ENCODE measurements at places on chromosomes 6 and 20.

DNA sequence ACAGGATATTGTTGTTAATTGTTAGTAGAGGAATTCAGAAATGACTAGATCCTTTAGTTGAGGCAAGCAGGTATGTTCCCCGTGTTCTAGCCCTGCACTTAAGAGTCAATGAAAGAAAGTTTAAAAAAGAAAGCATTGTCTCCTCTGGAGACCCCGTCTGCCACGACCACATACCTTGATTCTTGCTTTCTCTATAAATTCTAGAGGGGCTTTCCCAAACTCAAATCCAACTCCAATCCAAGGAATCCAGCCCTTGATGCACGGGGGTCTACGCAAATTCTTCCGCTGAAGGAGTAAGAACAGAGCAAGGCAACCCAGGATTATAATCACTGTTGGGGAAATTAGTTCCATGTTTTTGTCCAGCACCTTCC lies 401 bp downstream of the CYP39A1 start:
- H3K27ac ChIP-seq = peak overlapping the region; percentile 36
- peaks cover 10% of the 10 kb centered on the region for H3K4me1 ChIP-seq
- peaks cover 8% of the 10 kb centered on the region for H3K27me3 ChIP-seq

GRCh38 chr6:170383466-170384035 lies 77.0 kb downstream of the FAM120B start:
- H3K27ac ChIP-seq = no peak overlapping the region
- DNase-seq = no peak
- peaks cover 2% of the 10 kb centered on the region for H3K36me3 ChIP-seq
- H3K4me3 ChIP-seq = no peak overlapping the region
- H3K27me3 ChIP-seq = no peaks in the 10 kb centered on the region
- H3K4me1 ChIP-seq = peaks cover 3% of the 10 kb centered on the region

GRCh38 chr6:128494440-128494839 lies 26.0 kb downstream of the PTPRK start:
- peaks cover 3% of the 10 kb centered on the region for H3K36me3 ChIP-seq
- H3K27ac ChIP-seq = no peak overlapping the region
- no peak overlapping the region for H3K4me3 ChIP-seq
- H3K4me1 ChIP-seq = peaks cover 8% of the 10 kb centered on the region
- DNase-seq = no peak
- no peaks in the 10 kb centered on the region for H3K27me3 ChIP-seq

DNA sequence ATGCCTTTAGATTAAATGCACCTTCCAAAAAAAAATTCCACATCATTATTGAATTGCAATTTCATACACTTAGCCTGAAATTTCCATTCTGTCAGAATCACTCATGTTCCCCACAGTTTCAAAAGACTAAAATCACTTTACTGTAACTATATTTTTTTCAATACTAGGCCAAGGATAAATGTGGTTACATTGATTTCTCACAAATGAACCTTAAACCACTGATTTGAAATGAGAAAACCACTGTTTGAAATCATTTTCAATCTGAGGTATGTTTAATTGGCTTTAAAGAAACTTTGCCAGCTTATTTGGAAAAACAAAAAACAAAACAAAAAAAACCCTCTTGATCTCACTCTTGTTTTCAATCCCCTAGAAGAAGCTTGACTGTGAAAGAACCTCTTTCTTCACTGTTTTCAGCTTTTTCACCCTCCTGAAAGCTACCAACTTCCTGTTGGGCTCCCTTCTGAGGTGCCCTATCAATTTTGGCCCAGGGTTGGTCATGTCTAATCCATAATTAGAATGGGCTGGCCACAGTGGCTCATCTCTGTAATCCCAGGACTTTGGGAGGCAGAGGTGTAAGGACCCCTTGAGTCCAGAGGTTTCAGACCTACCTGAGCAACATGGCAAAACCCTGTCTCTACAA lies 242.5 kb downstream of the ADGRG6 start:
- no peaks in the 10 kb centered on the region for H3K36me3 ChIP-seq
- no peak overlapping the region for H3K4me3 ChIP-seq
- no peak for DNase-seq
- H3K27me3 ChIP-seq = no peaks in the 10 kb centered on the region
- no peaks in the 10 kb centered on the region for H3K4me1 ChIP-seq

GRCh38 chr6:85726206-85726605 lies 83.5 kb upstream of the SYNCRIP start:
- DNase-seq = no peak
- H3K4me3 ChIP-seq = no peak overlapping the region
- no peaks in the 10 kb centered on the region for H3K4me1 ChIP-seq
- H3K27ac ChIP-seq = no peak overlapping the region

GRCh38 chr6:143844006-143844405 lies 868 bp downstream of the LTV1 start:
- no peaks in the 10 kb centered on the region for H3K27me3 ChIP-seq
- peaks cover 4% of the 10 kb centered on the region for H3K4me1 ChIP-seq
- H3K36me3 ChIP-seq = peaks cover 36% of the 10 kb centered on the region
- peak overlapping the region; percentile 94 for H3K27ac ChIP-seq

DNA sequence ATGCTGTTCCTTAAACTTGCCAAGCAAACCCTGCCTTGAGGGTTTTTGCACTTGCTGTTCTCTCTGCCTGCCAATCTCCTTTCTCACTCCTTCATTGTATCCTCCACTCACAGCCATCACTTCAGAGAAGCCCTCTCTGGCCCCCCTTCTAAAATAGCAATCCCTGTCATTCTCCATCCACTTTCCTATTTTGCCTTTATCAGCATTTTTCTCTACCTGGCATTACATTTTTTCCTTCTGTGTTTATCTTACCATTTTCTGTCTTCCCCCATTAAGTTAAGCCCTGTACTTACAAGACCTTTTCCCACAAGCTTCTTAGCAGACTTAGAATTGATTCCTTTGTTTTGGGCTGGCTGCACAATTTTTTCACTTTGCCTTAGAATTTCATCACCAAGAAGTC lies 26.6 kb upstream of the TNFRSF21 start:
- no peaks in the 10 kb centered on the region for H3K27me3 ChIP-seq
- no peaks in the 10 kb centered on the region for H3K36me3 ChIP-seq
- peaks cover 7% of the 10 kb centered on the region for H3K4me1 ChIP-seq

DNA sequence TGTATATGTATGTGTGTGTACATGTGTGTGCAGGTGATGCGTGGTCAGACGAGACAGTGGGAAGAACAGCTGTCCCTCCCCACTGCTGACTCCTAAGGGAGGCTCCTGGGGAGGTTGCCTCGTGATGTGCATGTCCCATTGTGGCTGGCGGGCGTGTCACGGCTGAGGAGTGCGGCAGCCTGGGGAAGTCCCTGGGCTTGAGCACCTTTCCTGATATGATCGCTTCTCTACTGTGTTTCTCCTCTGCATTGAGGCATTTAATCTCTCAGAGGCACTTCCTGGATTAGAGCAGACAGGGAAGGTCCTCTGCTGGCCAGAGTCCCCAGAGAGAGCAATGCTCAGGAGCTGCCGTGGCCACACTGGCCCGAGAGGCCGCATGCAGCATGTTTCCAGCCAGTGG lies 11.4 kb downstream of the NPBWR2 start:
- H3K27me3 ChIP-seq = peaks cover 6% of the 10 kb centered on the region
- H3K36me3 ChIP-seq = no peaks in the 10 kb centered on the region
- H3K27ac ChIP-seq = no peak overlapping the region

- no peak overlapping the region for H3K27ac ChIP-seq
- peaks cover 4% of the 10 kb centered on the region for H3K4me1 ChIP-seq
- no peak overlapping the region for H3K4me3 ChIP-seq
These were observed 23.5 kb downstream of the MOCS1 start for GRCh38 chr6:39910744-39911143.

- no peak for DNase-seq
- H3K27ac ChIP-seq = no peak overlapping the region
These were observed 26.8 kb upstream of the UBE2J1 start for GRCh38 chr6:89379281-89379680.

GRCh38 chr6:116060572-116061283 lies at the start of gene FRK:
FRK (minus strand) TSS chr6:116060891; CDS start chr6:116060311, 580 bp downstream.
- no peaks in the 10 kb centered on the region for H3K27me3 ChIP-seq
- no peak within 1 kb of the TSS for H3K4me3 ChIP-seq
- no peak within 1 kb of the TSS for H3K27ac ChIP-seq
- H3K36me3 ChIP-seq = no peaks in the 10 kb centered on the region
- no peaks in the 10 kb centered on the region for H3K4me1 ChIP-seq

DNA sequence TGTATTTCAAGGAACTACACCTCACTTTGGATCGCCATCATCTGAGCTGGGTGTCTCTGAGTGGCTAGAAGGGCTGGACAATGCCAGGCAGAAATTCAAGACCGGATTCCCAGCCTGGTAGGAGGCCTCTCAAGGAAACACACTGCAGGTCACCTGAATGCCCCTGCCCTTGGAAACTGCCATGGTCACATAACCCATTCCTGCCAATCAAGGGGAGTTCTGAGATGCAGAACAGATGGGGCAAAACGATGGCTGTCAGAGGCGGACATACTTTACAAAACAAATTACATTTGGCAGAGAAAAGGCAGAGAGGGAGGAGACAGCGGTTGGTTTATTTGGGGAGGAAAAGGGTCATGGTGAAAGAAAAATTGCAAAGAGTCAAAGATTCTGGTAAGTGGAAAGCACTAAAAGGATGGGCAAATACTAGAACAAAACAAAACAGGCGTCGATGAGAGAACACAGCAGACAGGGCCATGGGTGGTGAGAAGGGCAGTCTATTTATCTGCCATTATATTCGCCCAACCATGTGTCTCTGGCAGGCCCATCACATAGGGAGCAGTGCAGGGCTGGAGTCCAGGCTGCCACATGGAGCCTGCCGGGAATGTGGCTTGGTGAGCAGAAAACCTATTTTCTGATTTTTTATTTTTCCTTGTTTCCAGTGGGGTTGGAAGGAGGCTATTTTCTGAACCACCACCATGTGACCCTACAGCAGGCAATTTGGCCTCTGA lies 13.5 kb downstream of the BEND3 start:
- H3K27me3 ChIP-seq = no peaks in the 10 kb centered on the region
- no peak overlapping the region for H3K4me3 ChIP-seq
- H3K27ac ChIP-seq = peak overlapping the region; percentile 68
- H3K36me3 ChIP-seq = no peaks in the 10 kb centered on the region

GRCh38 chr20:5781798-5782750 lies 31.9 kb downstream of the SHLD1 start:
- H3K4me1 ChIP-seq = no peaks in the 10 kb centered on the region
- H3K36me3 ChIP-seq = no peaks in the 10 kb centered on the region
- H3K27ac ChIP-seq = no peak overlapping the region
- no peak overlapping the region for H3K4me3 ChIP-seq

GRCh38 chr6:168713839-168714238 lies 272.9 kb downstream of the SMOC2 start:
- no peak overlapping the region for H3K4me3 ChIP-seq
- peak; percentile 22 for DNase-seq
- no peaks in the 10 kb centered on the region for H3K27me3 ChIP-seq
- H3K4me1 ChIP-seq = no peaks in the 10 kb centered on the region
- H3K27ac ChIP-seq = no peak overlapping the region

GRCh38 chr6:167485186-167485978 lies 160.5 kb downstream of the TTLL2 start:
- H3K4me1 ChIP-seq = no peaks in the 10 kb centered on the region
- peak; percentile 78 for DNase-seq
- no peaks in the 10 kb centered on the region for H3K36me3 ChIP-seq

GRCh38 chr20:40049854-40050253 lies 639.2 kb downstream of the MAFB start:
- no peak overlapping the region for H3K4me3 ChIP-seq
- no peaks in the 10 kb centered on the region for H3K27me3 ChIP-seq
- no peak overlapping the region for H3K27ac ChIP-seq
- no peak for DNase-seq

DNA sequence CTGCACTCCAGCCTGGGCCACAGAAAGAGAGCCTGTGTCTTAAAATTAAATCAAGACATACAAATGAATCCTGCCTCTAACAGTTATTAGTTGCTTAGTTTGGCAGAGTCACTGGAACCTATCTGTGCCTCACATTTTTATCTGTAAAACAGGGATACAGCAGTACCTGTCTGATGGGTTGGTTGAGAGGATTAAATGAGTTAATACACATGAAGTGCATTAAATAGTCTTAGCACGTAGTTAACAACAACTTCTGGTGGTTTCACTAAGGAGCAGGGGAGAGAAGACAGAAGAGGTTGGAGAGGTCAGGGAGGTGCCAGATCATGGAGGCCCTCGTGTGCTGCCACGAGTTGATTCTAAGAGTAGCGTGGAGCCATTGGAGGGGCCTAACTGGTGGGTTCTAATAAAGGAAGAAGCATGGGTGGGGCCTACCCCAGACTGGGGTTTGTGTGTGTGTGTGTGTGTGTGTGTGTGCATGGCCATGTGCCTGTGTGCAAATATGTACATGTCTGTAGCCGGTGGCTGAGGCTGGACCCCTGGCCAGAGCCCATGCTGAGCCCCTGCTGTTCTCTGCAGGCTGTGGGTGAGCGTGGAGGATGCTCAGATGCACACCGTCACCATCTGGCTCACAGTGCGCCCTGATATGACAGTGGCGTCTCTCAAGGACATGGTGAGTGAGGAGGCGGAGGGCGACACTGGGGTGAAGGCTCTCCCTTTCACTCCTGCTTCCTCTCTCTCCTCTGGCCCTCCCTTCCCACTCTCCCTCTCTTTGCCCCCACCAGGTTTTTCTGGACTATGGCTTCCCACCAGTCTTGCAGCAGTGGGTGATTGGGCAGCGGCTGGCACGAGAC lies 9.1 kb downstream of the RBCK1 start:
- H3K4me1 ChIP-seq = no peaks in the 10 kb centered on the region
- peaks cover 8% of the 10 kb centered on the region for H3K36me3 ChIP-seq
- no peak for DNase-seq
- no peaks in the 10 kb centered on the region for H3K27me3 ChIP-seq
- no peak overlapping the region for H3K27ac ChIP-seq
- no peak overlapping the region for H3K4me3 ChIP-seq

DNA sequence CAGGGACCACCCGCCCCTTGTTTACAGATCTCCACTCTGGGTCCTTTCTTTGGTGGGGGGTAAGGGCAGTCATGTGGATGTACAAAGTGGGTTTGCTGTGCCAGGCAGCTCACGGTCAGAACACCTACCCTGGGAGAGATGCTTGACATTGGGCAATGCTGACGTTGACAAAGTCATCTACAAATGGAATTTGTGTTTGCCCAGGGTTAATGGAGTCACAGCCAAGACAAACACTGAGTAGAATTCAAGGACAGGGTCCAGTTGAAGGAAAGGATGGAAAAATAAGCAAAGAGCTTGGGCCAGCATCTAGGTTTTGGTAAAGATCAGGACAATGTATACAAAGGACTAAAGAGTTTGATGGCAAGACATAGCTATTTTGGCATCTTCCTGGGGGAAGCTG lies 54.7 kb downstream of the MOCS1 start:
- H3K4me3 ChIP-seq = no peak overlapping the region
- no peak for DNase-seq
- H3K36me3 ChIP-seq = no peaks in the 10 kb centered on the region
- H3K27ac ChIP-seq = no peak overlapping the region
- H3K4me1 ChIP-seq = no peaks in the 10 kb centered on the region

DNA sequence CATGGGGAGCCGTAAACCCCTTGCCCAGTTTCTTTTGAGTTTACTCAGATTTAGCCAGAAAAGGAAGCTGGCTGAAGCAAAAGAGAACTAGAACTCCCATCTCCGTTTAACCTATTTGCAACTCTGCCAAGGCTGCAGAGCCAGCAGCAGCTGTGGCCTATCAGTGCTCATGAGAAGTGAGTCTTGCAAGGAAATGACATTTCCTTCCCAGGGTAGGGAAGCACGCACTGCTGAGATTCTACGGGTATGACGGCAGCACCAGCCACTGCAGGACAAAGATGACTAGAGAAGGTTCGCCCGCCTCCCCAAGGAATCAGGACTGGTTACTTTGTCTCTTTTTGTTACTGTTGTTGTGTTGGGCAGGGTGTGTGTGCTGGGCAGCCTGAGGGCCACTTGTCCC lies 47.6 kb downstream of the PPP1R3G start:
- DNase-seq = no peak
- no peaks in the 10 kb centered on the region for H3K27me3 ChIP-seq
- H3K36me3 ChIP-seq = no peaks in the 10 kb centered on the region
- H3K4me1 ChIP-seq = peaks cover 5% of the 10 kb centered on the region
- H3K4me3 ChIP-seq = no peak overlapping the region
- no peak overlapping the region for H3K27ac ChIP-seq

- no peak overlapping the region for H3K4me3 ChIP-seq
- no peaks in the 10 kb centered on the region for H3K27me3 ChIP-seq
- DNase-seq = no peak
- H3K36me3 ChIP-seq = no peaks in the 10 kb centered on the region
- H3K27ac ChIP-seq = no peak overlapping the region
These were observed 15.6 kb upstream of the NELFCD start for GRCh38 chr20:58965270-58966064.

All from cardiac muscle cell (in vitro differentiated cells and primary cell).